ENCODE measurements at places on chromosomes 2 and 18.

DNA sequence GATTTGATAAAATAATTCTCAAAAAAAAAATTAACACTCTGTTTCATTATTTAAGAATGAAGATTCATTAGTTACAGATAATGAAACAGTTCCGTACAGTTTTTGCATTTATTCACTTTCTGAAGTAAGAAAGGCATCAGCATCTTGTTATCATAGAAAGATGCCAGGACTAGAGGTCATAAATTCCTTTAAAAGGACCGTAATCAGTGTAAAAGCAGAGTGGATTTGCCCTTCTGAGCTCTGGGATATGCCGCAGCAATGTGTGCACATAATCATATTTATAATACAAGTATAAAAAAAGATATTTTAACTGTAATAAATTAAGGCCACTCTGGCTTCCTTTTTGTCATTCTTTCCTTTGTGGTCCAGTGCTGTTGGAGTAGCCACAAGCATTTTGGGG, 37.5 kb upstream of the COL5A2 start:
- no peak for DNase-seq

- no peak for DNase-seq
These were observed 49.3 kb downstream of the CD226 start for GRCh38 chr18:69898241-69898861.

GRCh38 chr2:216090369-216090786, 8.7 kb downstream of the TMEM169 start:
- DNase-seq = no peak

DNA sequence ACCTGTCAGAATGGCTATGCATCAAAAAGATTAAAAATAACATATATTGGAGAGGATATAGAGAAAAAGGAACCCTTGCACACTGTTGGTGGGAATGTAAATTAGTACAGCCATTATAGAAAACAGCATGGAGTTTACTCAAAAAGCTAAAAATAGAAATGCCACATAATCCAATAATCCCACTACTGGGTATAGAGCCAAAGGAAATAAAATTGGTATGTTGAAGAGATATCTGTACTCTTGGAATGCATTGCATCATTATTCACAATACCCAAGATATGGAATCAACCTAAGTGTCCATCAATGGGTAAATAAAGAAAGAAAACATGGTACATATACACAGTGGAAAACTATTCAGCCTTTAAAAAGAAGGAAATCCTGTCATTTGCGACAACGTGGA, 77.2 kb downstream of the C1D start:
- no peak for DNase-seq

- DNase-seq = no peak
These were observed 36.6 kb downstream of the COPS8 start for GRCh38 chr2:237122214-237122666.

GRCh38 chr2:63048367-63049171, 2.1 kb upstream of the OTX1 start:
- DNase-seq = peak; percentile 53

DNA sequence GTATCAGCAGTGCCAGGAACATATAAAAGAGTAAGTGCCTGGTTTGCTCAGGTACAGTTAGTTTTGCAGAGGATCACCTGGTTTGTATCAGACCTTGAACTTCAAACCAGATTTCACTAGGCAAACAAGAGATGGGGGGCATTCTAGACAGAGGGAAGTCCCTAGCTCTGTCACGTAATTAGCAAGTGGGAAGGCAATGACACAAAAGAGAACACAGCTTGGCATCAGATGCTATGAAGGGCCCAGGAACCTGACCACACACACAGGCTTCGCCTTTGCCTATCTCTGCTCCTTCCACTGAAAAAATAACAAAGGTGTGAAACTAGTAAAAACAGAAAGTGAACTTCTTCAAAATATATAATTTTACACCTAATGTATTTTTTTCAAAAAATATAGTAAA, 62.6 kb downstream of the CERKL start:
- no peak for DNase-seq

DNA sequence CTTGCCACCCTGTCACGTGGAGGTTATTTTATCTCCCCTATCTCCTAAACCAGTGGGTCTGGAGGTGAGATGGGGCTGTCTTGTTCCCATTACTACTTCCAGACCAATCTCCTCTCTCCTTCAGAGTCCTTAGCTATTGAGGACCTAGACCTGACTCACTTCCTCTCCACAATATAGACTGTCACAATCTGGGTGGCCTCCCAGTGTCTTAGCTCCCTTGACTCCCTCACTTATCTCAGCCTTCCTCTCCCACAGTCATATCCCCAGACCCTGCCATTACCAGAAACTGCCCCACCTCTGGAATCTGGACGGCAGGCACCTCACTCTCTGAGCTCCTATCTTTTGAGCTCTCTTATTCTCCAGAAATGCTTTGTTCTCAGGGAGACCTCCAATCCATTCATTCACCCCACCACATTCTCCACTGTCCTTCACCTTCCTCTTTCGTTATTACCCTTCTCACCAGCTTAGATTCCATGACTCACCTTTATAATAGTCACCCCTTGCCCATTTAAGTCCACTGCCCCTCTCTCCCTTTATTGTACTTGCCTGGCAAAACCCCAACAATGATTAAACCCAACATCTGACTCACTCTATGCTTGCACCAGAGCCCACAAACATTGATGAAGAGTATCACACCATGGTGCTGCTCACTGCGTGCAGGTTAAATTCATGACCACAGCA, 23.3 kb upstream of the SIX3 start:
- DNase-seq = no peak

DNA sequence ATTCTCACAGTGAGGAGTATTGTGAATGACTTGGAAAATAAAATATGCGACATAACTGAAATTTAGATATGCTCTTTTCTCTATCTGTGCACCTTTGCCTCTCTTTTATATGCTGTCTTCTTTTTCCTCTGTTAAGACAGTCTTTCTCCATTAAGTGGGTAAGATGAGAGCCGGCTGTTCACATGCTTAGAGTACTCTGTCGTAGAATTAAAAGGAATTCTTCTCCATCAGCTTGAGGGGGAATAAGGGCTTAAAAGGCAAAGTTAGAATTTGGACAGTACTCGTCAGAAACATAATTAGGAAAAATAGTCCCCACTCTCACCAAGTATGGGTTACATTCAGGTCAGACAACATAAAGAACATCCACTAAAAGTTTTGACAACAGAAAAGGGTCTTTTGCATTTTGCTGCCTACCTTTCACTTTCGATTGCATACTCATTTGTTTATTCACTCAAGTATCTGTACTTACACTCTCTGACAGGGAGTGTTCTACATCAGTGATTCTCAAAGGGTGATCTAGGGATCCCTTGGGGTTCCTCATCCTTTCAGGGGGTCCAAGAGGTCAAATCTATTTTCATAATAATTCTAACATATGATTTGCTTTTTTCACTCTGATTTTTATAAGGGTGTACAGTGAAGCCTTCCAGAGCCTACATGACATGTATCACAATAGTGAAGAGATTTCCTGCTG, 48.0 kb downstream of the ARHGAP15 start:
- DNase-seq = no peak

DNA sequence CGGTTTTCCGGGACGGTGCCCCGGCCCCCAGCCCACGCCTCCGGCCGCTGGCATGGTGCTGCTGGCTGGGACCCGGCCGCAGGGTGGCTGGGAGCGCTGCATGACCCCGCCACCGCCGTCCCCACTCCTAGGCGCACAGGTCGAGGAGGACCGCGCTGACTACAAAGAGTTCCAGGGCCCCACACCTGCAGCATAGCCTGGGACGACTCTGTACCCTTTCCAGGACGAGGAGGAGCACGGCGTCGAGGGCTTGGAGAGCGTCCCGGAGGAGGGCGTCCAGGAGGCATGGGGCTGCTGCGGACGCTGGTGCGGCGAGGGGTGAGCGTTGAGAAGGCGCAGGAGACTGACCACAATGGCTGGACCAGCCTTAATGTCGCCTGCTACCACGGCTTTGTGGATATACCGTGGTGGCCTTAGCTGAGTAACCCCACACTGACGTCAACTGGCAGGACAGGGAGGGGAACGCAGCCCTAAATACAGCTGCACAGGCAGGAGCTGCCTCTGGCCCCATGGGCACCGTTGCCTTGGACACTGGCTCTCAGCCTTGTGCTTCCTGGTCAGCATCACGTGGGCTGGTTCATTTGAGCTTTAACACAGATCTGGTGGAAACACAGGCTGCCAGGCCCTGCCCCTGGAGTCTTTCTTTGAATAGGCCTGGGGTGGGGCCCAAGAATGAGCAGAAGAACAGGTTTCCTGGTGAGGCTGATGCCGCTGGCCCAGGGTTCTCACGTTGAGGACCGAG, 40.9 kb upstream of the TRIM43B start:
- DNase-seq = no peak

- DNase-seq = no peak
These were observed 153.1 kb upstream of the KLHL29 start for GRCh38 chr2:23231865-23232264.

DNA sequence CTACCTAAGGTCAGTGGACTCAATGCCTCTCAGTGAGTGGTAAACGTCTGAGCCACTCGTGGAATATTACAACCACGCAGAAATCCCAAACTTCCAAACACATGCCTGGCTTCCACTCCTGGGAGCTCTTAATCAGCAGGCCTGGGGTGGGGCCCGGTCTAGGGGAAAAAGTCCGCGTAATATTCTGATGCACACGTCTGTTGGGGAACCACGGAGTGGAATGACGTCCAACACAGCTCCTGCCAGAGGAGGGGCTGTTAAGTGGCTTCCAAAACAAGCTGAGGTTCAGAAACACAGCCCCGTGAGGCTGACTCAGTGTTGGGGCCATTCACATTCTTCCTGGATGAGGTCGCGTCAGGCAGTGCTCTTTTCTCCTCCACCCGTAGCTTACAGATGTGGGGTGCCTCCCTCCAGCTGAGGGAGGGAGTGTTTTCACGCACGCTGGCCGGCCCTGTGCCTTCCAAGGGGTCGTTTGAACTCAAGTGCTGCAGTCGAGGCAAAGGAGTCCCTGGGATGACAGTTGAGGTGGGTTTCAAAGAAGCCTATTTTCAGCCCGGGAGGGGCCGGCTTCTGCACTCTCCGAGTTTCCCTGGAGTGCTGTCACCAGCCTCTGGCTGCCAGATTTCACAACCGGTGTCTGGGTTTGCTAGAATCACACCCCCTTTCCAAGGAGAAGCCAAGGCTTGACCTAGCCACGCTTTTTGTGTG, 73.1 kb downstream of the ACKR3 start:
- no peak for DNase-seq

GRCh38 chr2:138306626-138307025, 194.9 kb upstream of the SPOPL start:
- no peak for DNase-seq

GRCh38 chr2:10289891-10290290, 12.8 kb upstream of the HPCAL1 start:
- DNase-seq = no peak

DNA sequence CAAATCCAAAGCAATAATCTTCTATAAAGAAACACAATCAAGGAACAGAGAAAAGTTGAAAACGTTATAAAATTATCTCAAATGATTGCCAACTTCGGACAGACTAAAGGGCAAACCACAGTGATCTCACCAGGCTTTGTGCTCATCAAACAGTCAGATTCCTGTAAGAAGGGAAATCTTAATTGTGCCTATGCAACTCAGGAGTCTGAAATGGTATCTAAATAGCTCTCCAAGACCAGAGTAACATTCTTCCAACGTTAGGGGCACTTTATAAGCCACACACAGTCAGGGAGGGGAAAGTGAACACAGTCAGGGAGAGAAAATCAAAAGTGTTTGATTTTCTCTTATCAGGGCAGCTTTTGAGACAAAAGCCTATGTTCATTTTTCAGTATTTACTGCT, 29.4 kb downstream of the PLEKHM3 start:
- no peak for DNase-seq

DNA sequence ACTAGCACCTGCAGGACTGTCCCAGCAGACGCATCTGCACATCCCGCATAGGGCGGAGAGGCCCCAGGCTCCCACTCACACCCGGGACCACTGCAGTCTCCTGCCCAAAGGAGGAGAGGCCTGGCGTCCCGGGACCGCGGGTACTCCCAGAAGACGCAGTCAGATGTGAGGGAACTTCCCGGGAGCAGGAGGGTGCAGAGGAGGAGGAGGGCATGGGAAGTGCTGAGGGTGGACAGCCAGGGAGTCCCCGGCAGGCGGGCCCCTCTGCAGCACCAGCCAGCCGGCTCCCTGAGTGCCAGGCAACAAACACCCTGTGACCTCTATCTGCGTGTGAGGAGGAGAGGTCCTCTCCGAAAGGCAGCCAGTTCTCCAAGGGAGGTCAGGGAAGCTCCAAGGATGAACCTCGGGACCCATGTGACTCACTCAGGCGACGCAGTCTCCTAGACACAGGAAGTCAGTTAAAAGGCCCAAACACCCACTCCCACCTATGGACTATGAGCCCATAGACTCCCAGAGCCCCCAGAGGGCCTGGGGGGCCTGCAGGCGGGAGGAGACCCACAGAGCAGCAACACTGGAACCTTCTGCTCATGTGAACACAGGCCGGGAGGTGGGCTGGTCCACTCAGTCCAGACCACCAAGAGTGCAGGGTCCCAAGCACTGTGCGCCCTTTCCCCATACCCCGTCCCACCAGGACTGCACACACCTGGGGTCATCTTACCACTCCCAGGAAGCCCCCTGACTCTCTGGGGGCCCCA, 4.2 kb downstream of the PXDN start:
- no peak for DNase-seq

GRCh38 chr18:58884680-58885079, 20.0 kb downstream of the ZNF532 start:
- no peak for DNase-seq

Measured in neuronal stem cell (in vitro differentiated cells).